ENCODE measurements at places on chromosomes 4 and X. TPM values are rescaled to one million over a fixed set of nuclear protein-coding genes. Genes with fewer than 3 reads are reported as not detected.

The NDP gene
- total RNA-seq, result 1.4 TPM

The ATP6AP2 gene
- 332 TPM for total RNA-seq

The TMEM156 gene
- total RNA-seq, result 2.1 TPM

The STPG2 gene
- total RNA-seq, result 0.05 TPM

The SLC9B1 gene
- 0.89 TPM for total RNA-seq

The CYSLTR1 gene
- total RNA-seq, result not detected

The GLRA2 gene
- total RNA-seq, result not detected

The TRIM75 gene
- not detected for total RNA-seq

The ZDHHC15 gene
- not detected for total RNA-seq

The STOX2 gene
- total RNA-seq, result 2.2 TPM

The TMSB15A gene
- 2.4 TPM for total RNA-seq

The CRMP1 gene
- 0.30 TPM for total RNA-seq

The MBNL3 gene
- total RNA-seq, result 0.30 TPM

The PLP1 gene
- total RNA-seq, result not detected

The MTMR8 gene
- total RNA-seq, result not detected

The TCP11X1 gene
- not detected for total RNA-seq

The RENBP gene
- 2.1 TPM for total RNA-seq
